ENCODE measurements at places on chromosomes 7 and 10. TPM values are rescaled to one million over a fixed set of nuclear protein-coding genes. Genes with fewer than 3 reads are reported as not detected.

Gene ANK3
- total RNA-seq = 25.0 TPM

Gene GALNT17
- 0.11 TPM for total RNA-seq

Gene ANAPC16
- 72.7 TPM for total RNA-seq

- DNase-seq = peak; percentile 86
Measured at GRCh38 chr10:788796-789748, 99.6 kb upstream of the DIP2C start.

GRCh38 chr10:19048891-19049290, 290 bp downstream of the MALRD1 start:
- no peak for DNase-seq

Gene SPDYE1
- not detected for total RNA-seq

Gene SUMF2
- 90.0 TPM for total RNA-seq

- peak; percentile 36 for DNase-seq
Measured at GRCh38 chr7:1060315-1061072, 16.1 kb downstream of the GPR146 start.

Gene ACTA2
- 0.60 TPM for total RNA-seq

Gene ATG9B
- 2.2 TPM for total RNA-seq

DNA sequence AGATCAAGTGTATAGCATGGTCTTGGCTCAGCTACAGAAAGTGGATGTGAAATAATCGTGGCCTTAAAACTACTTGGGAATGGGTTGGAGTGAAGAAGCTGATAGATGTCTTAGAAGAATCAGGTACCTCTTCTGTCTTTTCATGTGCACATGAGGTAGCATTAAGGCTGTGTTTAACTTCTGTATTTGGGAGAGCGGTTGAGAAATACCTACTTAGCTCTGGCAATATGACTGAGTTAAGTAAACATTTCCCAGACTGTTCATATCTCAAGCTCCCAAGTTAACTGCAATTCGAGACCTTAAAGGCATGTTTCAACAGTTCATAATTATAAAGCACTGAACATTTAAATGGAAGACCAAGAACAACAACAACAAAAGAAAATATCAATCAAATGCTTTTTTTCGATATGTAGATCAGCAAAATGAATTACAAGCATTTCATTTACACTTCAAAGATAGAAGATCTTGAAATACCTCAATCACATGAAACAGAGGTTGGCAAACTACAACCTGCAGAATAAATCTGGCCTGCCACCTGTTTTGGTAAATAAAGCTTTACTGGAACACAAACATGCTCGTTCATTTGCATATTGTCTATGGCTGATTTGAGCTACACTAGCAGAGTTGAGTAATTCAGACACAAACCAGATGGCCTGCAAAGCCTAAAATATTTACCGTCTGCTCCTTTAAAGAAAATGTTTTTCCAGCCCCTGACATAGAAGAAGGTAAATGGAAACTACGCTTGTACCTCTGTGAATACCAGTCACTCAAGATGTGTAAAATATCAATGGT, 337.1 kb upstream of the GLI3 start:
- DNase-seq = no peak

GRCh38 chr10:1255118-1255517, 198.9 kb downstream of the WDR37 start:
- DNase-seq = no peak

GRCh38 chr10:95309958-95310357, 19.2 kb upstream of the PDLIM1 start:
- no peak for DNase-seq

- DNase-seq = peak; percentile 45
Measured at GRCh38 chr10:121696854-121697253, 98.6 kb upstream of the FGFR2 start.

- DNase-seq = no peak
Measured at GRCh38 chr7:44615793-44616192, 9.4 kb downstream of the OGDH start.

Gene SFRP4
- not detected for total RNA-seq

DNA sequence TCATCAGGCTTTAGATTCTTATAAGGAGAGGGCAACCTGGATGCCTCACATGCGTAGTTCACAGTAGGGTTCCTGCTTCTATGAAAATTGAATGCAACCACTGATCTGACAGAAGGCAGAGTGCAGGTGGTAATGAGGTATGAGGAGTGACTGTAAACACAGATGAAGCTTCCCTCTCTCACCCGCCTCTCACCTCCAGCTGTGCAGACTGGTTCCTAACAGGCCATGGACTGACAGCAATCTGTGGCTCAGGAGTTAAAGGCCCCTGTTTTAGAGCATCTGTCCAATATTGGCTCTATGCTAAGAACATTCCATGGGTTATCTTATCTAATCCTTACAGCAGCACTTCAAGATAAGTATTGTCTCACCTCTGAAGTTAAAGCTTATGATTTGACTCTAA, 213.5 kb upstream of the NRP1 start:
- DNase-seq = no peak

- no peak for DNase-seq
Measured at GRCh38 chr10:6486309-6486708, 93.8 kb downstream of the PRKCQ start.

Gene AKR1C4
- total RNA-seq = not detected

GRCh38 chr7:28405662-28406061, 6.7 kb upstream of the CREB5 start:
- no peak for DNase-seq

- DNase-seq = no peak
Measured at GRCh38 chr7:134368851-134369544, 52.3 kb upstream of the SLC35B4 start.

- no peak for DNase-seq
Measured at GRCh38 chr10:124281666-124282065, 137.1 kb downstream of the OAT start.

DNA sequence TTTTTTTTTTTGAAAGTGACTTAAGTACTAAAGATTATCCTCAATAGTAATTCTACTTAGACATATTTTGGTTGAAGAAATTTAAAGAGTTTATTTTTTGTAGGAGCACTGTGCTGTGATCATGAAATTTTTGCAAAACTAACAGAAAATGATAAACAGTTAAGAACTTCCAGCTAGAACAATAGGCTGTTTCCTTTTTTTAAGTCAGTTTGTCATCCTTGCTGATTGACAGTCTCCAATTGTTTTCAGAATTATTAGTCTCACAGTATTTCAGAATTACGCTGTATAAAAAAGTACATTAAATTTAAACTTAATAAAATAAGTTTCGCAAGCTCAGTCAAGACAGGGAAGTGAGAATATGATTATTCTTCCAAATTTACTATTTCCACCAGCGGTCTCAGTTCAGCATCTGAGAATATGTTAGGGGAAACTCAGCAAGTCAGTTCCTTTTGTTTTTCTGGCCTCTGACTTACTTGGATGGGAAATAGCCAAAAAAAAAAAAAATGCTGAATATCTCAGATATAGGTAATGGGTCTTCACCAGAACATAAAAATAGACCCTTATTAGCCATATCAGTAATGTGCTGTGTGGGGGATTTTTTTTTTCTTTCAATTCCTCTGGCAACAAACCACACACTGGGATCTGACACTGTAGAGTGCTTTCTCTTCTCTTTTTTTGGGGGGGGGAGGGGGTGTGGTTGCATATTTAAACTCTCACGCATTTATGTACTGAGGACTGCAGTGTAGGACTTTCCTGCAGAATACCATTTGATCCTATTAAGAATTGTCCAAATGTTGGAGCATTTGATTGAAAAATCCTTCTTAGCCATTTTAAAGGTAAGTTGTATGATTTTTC, at the start of gene CD36:
CD36 (plus strand) TSS at position 732 of the 855 bp plus-strand sequence. CDS start 8,099 bp downstream, outside the sequence.
- DNase-seq = no peak

Gene ATOH7
- not detected for total RNA-seq

GRCh38 chr7:151520419-151521261, 945 bp upstream of the RHEB start:
- DNase-seq = no peak

DNA sequence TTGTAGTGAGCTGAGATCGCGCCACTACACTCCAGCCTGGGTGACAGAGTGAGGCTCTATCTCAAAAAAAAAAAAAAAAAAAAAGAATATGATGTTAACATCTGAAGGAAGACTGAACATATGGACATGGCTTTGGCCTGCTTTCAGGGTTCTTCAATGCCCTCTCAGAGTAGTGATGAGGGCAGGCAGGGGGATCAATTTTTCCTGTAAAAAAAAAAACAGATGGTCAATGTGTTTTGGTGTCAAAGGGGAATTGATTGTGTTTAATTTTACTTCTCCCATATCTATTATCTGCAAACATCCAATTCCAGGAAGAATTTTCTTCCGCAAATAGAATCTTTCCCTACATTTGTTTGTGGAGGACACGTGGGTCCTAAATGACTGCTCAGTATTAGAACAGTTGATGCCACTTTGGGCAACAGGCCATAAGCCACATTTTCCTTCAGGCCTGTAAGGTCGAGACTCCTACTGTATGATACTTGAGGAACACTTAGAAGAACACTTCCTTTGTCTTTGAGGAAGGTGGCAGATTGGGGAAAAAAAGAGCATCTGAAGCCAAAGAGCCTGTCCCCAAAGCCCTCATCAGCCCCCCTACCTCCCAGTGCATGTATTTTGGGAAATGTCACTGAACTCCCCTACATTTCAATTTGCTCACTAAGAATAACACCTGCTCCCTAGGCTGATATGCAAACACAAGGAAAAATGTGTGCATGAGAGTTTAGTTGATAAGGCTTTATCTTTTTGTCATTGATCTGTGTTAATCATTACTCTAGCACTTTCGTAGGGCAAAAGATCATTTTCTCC, 28.3 kb downstream of the MGAM2 start:
- DNase-seq = no peak

DNA sequence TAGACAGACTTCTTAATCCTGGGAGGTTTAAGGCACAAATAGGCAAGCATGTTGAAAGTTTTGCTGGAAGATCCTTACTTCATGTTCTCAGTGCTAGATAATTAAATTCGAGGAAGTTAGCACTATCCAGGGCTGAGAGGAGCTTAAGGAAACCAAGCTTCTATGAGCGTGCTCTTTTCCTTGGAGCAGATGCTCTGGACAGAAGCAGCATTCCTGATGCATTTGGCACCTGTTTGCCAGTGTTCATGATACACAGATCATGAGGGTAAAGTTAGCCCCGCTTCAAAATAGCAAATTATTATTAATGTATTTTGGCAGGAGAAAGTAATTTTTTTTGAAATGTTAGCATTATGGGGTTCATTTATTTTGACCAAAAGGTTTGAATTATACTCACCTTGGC, 9.4 kb downstream of the HDAC9 start:
- no peak for DNase-seq

Gene CYP2C19
- total RNA-seq = not detected

Gene GARS1
- 270 TPM for total RNA-seq

Gene DYDC2
- not detected for total RNA-seq

- no peak for DNase-seq
Measured at GRCh38 chr7:122018032-122018431, 126.0 kb downstream of the AASS start.

Gene GJC3
- total RNA-seq = 0.16 TPM

- no peak for DNase-seq
Measured at GRCh38 chr10:22742678-22743077, 28.3 kb upstream of the PIP4K2A start.

DNA sequence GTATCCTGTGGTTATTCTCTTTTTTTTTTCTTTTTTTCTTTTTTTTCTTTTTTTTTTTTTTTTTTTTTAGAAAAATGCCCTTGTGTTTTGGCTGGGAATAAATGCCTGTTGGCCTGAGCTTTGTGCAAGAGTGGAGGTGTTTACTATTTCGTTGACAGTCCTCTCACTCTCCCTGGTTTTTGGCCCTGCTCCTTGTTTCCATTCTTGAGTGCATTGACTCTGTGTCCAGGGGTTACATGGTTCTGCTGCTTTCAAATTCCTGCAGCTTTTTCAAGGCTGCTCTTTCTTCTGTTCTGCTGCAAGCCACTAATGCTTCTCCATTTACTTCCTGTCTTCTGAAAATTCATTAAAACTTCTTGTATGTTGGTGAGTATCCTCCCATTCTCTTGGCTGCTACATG, 59.7 kb upstream of the TBX20 start:
- no peak for DNase-seq

DNA sequence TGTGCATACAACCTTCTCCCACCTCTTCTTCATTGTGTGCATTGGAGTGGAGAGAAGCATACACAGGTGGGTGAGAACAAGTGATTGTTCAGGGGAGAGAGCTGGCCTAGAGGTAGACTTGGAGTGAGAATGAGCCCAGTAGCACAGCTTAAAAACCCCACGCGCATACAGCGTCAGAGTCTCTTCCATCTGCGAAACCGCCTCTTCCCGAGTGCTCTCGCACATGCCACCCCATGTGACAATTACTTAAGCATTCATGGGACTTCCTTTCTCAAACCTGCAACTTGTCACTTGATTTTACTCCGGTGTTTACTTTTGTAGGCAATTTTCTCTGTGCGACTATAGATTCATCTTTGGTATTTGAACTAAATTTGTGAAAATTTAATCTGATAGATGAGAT, 176.8 kb upstream of the AGK start:
- no peak for DNase-seq

Gene C7orf25
- 4.4 TPM for total RNA-seq

DNA sequence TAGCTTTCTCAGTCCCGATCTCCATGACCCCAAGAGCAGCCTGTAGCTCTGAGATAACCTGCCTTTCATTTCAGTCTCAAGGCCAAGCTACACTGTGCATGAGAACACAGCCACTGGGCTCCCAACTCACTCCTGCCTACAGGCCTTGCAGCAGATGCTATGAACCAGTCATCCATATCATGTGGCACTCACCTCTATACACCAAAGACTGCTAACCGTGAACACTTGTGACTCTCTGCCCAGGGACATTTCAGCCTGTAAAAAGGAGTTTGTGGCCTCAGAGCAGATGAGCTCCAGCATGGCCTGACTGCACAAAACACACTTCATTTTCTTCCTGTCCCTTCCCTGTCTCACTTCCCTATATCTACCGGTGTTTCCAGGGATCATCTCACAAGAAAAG, 56.9 kb upstream of the NPY start:
- no peak for DNase-seq

DNA sequence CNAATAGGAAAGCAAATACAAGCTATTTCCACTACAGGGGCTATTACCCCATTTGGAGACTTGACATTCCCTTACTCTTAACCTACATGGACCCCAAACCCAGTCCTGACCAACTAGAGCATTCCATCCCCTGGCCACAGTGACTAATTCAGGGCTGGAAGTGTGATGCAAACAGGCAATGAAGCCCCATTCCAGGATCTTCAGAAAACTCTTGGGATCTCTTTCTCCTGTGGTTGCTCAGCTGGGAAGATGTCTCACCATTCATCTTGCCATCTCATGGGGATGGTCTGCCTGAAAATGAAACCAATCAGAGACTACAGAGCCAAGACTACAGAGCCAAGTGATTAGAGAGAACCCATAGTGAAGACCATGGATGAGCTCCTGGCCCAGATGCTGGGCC, 206.2 kb downstream of the ZNF365 start:
- no peak for DNase-seq

Gene CYP2E1
- total RNA-seq = 1.0 TPM

Gene VAX1
- total RNA-seq = not detected

GRCh38 chr10:96410296-96410695, 51.5 kb upstream of the OPALIN start:
- no peak for DNase-seq

GRCh38 chr10:116730464-116731260, 11.7 kb downstream of the HSPA12A start:
- DNase-seq = no peak

- DNase-seq = no peak
Measured at GRCh38 chr7:14687777-14688176, 214.8 kb downstream of the DGKB start.
